Memory B cell (primary cell): ENCODE measurements at places on chromosomes 16 and 17.

GRCh38 chr16:85418978-85419491, 194.1 kb upstream of the GSE1 start:
- no peak for DNase-seq

GRCh38 chr17:63911657-63912100, 621 bp upstream of the CSHL1 start:
- peak; percentile 80 for DNase-seq

- DNase-seq: no peak
Observed at GRCh38 chr17:40108970-40109824, 8.8 kb upstream of the NR1D1 start.

- DNase-seq: no peak
Observed at GRCh38 chr16:49560004-49560830, 186.6 kb downstream of the C16orf78 start.
